ENCODE measurements at places on chromosomes 2 and 18. TPM values are rescaled to one million over a fixed set of nuclear protein-coding genes. Genes with fewer than 3 reads are reported as not detected.

The GALNT3 gene
- total RNA-seq: 11.2 TPM

The FIGN gene
- 2.5 TPM for total RNA-seq

The TRAK2 gene
- 66.3 TPM for total RNA-seq

The MAPK4 gene
- total RNA-seq: not detected

The NXPH2 gene
- total RNA-seq: not detected

The NEUROD1 gene
- total RNA-seq: not detected

The IL18R1 gene
- 4.7 TPM for total RNA-seq

The NPPC gene
- not detected for total RNA-seq

GRCh38 chr2:206832873-206833272 lies 67.5 kb downstream of the FASTKD2 start:
- no peak for DNase-seq

DNA sequence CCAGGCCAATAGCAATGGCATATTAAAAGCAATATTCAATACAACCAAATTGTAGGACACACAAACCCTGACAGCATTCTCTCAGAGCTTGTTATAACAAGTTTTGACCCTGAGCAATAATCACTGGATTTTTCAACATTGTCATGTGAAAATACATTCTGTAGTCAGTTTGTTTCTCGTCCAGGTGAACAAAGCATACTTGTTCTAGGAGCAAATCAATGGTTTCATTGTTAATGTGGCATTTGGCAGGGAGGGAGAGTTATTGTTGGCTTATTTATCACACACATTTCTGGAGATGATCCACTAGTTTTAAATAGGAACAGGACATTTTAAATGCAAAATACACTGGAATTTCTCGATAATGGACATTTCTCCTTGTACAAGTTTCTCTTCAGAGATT lies 69.9 kb upstream of the L3MBTL4 start:
- no peak for DNase-seq

DNA sequence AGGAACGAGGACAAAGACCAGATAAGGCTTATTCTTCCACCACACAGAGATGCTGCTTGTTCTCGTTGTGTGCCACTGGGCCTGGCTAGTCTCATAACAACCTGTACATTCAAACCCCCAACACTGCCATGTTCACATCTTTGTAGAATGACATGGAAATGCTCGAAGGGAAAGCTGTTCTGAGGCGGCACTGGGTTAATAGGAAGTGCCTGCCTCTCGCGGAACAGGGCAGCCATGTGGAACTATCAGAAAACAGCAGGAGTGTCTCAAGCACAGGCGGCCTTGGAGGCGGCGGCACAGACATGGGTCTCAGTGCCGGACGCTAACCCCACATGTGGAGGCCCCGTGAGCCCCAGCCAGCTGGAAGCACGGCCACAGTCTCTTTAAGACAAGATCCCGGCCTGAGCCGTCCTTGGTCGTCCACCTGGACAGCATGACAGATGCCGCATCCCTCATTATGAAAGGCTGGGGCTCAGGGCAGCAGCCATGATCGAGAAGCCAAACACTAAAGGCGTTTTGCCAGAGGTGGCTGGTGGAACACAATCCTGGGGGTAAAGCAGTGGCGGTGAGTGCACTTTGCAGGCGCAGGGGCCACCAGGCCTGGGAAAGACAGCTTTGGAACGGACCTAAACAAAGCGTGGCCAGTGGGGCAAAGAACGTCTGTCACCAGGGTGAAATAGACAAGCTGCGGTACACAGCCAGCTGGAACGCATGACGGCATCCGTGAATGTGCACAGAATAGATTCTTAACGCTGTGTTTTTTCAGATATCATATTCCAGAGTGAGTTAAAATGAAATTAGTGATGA lies 161.0 kb downstream of the HDAC4 start:
- DNase-seq: no peak

DNA sequence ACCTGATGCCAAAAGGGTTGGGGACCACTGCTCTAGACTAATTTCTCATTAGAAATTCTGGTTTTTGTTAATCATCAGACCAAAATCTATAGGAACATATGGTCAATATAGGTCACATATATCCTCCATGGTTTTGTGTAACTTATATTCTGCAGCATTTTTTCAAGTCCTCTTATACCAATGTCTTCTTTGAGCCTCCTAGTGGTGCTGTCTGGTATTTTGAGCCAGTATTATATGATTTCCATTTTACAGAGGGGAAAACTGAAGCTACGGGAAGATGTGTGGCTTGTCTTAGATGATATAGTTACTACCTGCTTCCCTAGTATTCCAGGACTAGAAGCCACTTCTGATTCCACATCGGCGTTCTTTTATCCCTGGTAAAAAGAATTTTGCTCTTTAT lies 13.8 kb downstream of the MAPK4 start:
- no peak for DNase-seq

DNA sequence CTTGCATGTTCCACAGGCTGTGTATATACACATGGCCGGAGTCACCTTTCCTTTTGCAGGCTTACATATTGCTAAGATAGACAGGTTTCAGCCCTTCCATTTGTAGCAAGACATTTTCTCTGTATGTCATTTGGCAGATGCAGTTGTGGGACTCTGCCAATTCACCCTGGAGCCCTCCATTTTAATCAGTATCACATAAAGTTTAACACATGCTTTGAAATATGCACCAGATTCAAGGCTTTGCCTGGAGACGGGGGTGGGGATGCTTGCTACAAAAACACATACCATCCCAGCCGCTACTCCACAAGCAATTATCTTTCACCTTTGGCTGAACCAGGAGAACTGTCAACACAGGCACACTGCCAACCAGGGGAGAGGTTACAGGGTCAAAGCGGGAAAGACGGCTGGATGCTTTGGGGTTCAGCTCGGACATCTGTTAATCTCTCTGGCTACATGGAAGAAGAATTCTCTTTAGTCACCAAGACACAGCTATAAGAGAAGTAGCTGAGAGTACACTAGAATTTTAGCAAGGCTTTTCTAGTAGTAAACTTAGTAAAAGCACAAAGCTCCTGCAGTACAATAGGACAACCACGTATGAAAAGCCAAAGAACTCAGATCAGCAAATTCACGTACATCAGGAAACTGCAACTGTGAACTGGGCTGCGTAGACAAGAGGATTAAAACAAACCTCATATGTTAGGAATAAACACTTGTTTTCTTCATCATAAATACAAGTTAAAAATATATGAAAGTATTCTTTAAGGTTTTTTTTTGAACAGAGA lies 130.9 kb downstream of the EXOC6B start:
- DNase-seq: peak; percentile 43

GRCh38 chr2:241736111-241736510 lies 1.7 kb downstream of the D2HGDH start:
- peak; percentile 80 for DNase-seq

DNA sequence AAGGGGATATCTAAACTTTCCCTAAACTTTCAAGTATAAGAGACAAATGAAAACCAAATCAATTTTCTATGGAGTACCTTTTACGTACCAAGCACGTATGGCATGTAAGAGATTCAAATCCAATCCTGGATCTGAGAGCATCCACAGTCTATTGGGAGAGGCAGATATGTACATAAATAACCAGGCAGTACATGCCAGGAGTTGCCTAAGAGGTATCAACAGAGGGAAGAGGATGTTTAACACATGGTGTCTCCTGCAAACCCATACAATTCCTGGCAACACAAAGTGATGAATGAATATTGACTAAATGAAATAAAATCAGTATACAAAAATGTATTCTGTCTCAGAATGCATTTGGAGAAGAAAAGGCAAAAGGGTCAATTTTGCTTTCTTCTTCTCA lies 116.6 kb downstream of the PIGN start:
- DNase-seq: no peak

DNA sequence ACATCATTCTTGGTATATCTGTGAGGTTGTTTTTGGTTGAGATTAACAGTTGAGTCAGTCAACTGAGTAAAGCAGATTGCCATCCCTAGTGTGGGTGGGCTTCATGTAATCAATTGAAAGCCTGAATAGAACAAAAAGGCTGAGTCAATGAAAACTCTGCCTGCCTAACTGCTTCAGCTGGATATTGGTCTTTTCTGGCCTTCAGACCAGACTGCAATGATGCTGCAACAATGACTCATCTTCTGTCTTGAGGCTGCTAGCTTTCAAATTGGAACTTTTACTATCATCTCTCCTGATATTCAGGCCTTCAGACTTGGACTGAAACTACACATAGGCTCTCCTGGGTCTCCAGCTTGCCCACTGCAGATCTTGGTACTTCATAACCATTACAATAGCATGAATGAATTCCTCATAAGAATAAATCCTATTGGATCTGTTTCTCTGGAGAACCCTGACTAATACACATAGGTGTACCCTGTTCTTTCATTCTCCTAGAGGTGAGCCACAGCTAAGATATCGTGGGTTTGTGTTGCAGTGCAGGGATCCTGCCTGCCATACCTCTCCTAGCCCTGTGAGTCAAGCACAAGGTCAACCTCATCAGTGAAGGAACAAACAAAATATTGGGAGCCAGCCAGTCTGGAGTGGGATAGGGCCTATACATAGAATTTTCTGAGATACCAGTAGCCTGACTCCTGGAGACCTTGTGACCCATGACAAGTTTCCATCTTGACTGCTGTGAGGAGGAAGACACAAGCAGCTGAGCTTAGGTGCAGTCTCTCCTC lies 473.8 kb downstream of the DCC start:
- DNase-seq: no peak

DNA sequence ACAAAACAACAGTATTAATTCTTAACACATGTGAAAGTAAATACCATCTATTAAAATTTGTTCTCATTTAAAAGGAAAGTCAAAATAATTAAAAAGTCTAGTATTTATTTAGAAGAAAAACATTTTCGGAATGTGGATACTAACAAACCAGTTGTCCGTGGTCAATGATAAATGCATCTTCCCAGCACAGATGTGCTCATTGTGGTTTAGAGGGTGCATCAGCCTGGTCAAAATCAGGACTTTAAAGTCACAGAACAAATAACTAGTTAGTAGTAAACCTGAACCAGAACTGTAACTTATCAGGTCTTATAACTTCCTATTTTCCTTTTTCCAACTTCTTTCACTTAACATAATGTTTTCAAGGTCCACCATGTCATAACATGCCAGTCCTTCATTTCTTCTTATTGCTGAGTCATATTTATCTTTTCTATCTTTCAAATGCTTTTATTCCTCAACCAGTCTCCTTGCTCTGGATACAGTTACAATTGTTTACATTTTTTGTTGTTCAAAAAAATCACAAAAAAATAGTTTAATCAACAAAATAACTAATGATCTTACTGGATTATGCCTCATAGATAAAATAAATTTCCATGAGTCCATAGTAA lies 55.8 kb downstream of the ID2 start:
- DNase-seq: no peak

DNA sequence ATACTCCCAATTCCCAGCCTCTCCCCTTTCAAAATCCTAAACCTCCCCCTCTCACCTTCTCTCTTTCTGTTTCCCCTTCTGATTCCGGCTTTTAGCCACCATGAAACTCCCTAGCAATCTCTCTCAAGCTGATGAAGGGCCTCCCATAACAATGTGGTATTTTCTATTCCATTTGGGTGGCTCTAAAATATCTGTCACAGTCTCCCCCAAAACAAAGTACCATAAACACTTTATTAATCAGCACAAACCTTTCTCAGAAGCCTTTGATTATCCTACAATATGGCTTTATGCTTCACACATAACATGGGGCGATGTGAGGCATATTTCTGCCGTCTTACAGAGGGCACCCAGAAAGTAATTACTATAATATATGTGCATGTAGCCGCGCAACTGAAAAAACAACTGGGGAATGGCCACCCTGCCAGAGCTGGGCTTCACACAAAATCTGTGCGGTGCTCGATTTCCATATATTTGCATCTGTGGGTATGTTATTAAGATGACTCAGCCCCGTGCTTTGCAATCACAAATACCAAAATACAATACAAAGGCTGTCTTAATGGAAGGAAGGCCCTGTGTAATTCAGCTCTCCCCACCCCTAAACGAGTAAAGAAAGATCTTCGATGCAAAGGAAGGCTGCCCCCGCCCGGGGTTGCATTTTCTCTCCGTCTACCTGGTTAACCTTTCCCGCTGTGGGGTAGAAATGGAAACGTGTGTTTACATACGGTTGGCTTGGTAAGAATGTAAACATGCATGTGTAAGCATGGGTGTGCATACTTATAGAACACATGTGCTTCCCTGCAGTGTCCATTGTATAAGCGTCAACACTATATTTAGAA lies 81.4 kb downstream of the CELF4 start:
- DNase-seq: peak; percentile 32

- no peak for DNase-seq
Measured at GRCh38 chr2:17519486-17519885, 1.2 kb upstream of the RAD51AP2 start.

- DNase-seq: peak; percentile 84
Measured at GRCh38 chr2:189658306-189659212, 2.7 kb upstream of the ASNSD1 start.

DNA sequence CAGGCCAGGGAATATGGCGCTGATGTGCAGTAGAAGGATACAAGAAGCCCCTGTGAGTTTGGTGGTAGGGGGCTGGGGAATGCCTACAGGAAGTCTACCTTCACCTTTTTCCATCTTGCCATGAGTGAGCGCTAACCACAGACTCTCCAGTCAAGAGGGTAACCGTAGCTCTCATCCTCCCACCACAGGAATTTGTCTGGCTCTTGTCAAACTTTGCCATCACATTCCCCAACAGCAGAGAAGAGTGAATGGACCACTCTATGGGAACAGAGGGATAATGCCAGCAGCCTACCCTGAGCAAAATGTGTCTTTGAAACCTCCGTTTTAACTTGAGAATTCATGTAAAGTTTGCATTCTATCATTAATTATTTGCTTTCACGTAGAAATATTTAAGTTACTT lies 168.3 kb downstream of the NRP2 start:
- DNase-seq: no peak

- no peak for DNase-seq
Measured at GRCh38 chr2:23292024-23292423, 93.0 kb upstream of the KLHL29 start.

GRCh38 chr18:23453680-23454058 lies 582 bp downstream of the RIOK3 start:
- DNase-seq: peak; percentile 82

DNA sequence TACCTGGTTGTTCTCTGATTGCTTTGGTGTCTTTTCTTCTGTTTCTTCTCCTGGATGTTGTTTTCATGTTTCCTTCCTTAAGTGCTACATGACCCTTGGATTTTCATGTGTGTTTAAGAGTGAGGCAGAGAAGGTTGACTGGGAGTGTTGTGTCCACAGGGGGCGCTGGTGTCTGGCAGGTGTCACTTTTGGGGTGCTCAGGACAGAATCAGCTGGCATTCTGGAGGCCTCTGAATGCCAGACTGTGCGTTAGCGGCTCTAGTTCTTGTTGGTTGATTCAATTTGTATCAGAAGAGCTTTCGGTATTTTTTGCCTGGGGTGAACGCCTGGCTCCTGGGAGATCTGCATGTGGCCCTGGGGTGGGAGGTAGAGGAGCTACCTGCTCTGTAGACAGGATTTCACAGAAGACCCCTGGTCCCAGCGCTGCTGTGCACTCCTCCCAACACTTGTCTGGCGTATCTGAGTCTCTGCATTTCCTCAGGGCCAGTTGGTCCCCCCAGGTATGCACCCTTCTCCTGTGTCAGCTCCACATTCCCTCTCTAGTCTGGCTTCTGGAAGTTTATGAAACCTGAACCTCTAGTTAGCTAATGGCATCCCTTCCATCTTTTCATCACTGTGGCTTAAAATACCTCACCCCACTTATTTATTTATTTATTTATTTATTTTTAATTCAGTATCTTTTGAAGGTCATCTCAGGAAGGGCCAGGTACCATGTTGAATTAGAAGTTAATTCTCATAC lies 1.1 kb downstream of the GREB1 start:
- no peak for DNase-seq

GRCh38 chr2:37464067-37464466 lies 119.6 kb downstream of the QPCT start:
- DNase-seq: no peak

- no peak for DNase-seq
Measured at GRCh38 chr2:160180172-160180571, 19.9 kb downstream of the ITGB6 start.

Data from osteoblast (primary cell).